ENCODE measurements at places on chromosomes 7 and 10.

DNA sequence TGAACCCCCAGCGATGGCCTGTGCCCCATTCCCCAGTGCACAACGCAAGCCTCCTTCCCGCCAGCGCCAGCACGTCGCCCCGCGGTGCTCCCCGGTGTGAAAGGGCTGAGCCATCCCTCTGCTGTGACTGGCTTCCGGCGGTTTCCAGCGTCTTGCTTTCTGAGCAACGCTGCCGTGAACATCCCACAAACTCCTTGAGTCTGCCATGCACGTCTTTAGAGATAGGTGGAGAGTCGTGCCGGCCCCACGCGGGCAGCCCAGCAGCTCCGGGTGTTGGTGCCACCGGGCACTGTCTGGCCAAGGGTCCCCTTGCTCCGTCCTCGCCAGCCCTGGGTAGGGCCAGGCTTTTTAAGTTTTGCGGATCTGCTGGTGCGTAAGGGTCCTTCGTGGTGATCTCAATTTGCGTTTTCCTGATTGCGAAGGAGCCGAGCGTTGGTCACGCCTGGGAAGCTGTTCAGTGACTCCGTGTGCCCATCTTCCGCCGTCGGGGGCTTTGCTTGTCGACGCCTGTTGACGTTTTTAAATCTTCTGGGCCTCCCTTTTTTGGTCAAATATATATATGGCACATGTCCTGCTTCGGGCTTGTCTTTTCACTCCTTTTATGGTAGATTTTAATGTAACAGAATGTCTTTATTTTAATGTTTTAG, 70.6 kb downstream of the FOXL3 start:
- DNase-seq, result peak; percentile 56

GRCh38 chr10:71864911-71865361, 13.9 kb upstream of the PSAP start:
- DNase-seq, result no peak

DNA sequence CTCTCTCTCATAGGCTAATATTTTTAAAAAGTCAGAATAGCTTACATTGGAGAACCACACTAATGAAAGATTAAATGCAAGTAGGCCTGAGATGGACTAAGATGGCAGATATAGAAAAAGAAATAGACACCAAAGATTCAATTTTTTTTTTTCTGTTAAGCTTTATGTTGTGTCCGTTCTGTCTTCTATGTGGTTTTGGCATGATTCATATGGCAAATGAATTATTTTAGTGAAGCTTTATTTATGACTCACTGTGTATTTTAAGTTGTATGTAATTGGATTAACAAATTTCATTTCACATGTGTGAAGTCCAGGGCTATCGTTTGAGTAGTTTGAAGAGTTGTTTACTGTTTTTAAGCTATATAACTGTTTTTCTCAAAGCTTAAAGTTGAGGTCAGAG, 214.8 kb downstream of the CAMK1D start:
- DNase-seq, result no peak

DNA sequence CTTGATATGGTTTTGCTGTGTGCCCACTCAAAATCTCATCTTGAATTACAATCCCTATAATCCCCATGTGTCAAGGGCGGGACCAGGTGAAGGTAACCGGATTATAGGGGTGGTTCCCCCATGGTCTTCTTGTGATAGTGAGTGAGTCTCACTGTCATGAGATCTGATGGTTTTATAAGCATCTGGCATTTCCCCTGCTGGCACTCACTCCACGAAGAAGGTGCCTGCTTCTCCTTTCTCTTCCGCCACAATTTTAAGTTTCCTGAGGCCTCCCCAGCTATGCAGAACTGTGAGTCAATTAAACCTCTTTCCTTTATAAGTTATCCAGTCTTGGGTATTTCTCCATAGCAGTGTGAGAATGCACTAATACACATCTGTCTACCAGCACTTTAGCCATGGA, 109.5 kb upstream of the SDK1 start:
- DNase-seq, result no peak

DNA sequence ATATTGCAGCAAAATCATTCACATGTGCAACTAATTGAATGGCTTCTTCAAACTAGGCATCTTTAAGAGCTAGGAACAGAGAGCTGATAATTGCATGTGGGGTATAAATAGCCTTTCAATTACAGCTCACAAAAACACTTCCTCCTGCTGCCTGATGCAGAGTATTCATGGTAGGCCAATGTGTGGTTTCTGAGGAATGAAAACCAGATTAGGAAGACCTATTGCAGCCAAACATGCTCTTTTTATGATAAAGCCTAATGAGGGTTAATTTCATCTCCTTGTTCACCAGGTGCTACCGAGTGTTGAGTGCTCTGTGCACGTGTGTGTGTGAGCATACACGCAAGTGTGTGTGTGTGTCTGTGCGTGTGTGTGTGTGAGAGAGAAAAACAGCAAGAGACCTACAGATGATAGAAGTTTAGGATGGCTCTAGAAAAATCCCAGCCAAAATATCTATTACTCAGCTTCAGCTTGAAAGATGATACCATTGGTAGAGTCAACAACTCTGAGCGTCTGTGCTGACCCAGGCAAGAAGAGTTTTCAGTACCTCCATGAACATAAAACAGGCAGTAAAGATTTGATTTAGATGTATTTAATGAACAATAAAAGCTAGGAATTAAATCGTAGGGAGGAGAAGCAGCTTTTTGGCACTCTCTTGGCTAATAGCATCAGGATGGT, 448.5 kb upstream of the ANKRD30A start:
- no peak for DNase-seq

- no peak for DNase-seq
These were observed 48.9 kb upstream of the PAX2 start for GRCh38 chr10:100696477-100696901.

GRCh38 chr7:52639981-52640380, 395.5 kb upstream of the POM121L12 start:
- no peak for DNase-seq

DNA sequence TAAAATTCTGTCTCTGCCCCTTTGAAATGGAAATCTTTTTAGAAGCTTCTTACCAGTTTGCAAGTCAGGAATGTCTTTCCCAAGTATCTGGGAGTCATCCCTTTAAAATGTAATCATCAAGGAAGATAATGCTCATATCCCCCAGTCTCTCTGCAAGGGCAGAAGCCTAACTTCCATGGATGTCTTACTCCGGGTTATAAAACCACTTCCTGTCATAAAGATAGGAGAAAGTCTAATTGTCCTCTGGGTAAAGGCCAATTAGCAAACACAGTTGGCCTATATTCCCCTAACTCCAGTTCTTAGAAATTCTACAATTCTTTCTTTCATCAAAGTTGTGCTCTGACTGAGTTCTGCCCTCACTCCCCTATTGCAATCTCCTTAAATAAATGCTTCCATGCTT, 1631.5 kb upstream of the LRRTM3 start:
- DNase-seq, result no peak

- DNase-seq, result no peak
These were observed 224.4 kb downstream of the NEBL start for GRCh38 chr10:20672741-20673140.

- no peak for DNase-seq
These were observed 148.5 kb downstream of the WDR37 start for GRCh38 chr10:1204434-1205326.

DNA sequence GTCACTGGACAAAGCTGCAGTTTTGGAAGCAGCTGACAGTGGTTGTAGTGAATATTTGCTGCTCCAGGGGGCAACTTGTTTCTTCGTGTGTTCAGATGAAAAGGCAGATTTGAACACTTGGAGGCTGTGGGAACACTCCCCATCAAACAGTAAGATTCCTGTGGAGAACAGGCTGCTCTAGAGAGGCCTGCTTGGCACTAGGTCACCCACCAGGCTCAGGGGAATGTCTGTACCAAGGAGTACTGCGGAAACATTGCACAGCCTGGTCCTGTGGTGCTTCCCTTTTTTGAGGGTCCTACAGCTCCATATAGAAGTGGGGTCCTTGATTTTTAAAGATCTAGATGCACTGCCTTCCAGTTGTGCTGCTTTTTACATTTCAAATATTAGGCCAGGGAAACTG, 97.5 kb downstream of the CXCL12 start:
- DNase-seq, result no peak

DNA sequence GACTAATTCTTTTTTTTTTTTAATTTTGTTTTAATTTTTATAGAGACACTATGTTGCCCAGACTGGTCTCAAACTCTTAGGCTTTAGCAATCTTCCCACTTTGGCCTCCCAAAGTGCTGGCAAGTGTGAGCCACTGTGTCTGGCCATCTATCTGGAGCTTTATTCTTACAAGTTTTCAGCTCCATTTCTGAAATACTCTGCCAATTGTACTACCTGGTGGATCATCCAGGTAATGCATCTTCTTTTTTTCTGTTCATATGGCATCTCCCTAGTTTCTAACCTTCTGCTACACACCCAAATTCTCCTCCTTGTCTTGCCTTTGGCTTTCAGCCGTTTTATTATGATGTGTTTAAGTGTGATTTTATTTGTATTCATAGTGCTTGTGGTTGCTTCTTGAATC, 40.2 kb downstream of the ZNF365 start:
- no peak for DNase-seq

DNA sequence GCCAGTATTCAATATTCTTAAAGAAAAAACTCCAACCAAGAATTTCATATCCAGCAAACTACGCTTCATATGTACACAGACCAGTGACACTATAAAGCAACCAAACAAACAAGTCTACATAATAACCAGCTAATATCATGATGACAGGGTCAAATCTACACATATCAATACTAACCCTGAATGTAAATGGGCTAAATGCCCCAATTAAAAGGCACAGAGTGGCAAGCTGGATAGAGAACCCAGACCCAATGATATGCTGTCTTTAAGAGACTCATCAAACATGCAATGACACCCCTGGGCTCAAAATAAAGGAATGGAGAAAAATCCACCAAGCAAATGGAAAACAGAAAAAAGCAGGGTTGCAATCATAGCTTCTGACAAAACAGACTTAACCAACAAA, 218.1 kb upstream of the NFE2L3 start:
- DNase-seq, result no peak

DNA sequence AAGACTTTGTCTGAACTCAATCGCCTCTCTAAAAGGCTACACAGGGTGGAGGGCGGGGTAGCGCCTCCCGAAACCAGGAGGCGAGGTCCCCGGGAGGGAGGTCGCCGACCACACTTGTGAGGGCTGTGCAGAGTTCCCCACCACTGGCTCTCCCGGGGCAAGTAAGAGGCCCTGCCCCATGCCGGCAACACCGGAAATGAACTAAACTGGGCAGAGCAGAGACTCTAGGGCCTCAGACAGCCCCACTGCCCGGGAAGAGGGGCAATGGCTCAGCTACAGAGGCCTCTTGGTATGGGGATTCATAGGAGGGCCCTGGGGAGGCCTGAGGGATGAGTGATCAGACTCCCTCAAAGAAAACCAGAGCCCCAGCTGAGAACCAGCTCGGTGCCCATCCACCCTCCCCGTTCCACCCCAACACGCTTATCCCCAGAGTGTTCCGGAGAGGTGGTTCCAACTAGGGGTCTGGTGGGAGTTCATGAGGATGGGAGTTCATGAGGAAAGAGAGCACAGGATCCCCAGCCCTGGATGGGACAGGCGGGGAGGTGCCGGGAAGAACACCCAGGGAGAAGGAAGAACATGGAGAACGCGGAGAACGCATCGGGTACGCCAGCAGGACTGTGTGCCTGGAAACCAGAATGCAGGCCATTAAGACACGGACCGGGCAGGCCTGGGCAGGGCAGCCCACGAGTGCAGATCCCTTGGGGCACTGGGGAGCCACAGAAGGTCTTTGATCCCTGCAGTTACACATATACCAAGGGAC, 89.4 kb upstream of the MYL10 start:
- DNase-seq, result no peak

- DNase-seq, result no peak
These were observed 55.0 kb downstream of the LRRC4 start for GRCh38 chr7:127976056-127976737.

DNA sequence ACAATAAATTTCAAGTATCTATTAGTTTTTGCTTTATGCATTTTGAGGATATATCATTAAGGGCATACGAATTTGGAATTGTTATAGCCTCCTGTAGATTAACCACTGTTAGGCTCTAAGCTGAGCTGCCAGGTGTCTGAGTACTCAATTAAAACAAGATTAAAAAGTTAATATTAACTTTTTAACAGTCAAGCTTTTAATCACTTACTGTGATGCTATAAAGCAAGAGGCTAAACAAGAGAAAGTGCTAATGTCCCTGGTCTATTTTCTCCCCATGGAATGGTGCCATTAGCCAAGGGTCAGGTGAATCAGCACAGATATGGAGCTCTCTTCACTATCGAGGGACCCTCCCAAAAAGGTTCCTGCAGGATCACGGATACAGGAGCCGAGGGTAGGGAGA, 9.7 kb downstream of the GSAP start:
- DNase-seq, result no peak

GRCh38 chr7:29160080-29160479, 13.7 kb upstream of the CPVL start:
- DNase-seq, result no peak
